ENCODE measurements at places on chromosomes 1 and 21.

- no peak for DNase-seq
These were observed 372.2 kb downstream of the PTBP2 start for GRCh38 chr1:97093741-97094140.

DNA sequence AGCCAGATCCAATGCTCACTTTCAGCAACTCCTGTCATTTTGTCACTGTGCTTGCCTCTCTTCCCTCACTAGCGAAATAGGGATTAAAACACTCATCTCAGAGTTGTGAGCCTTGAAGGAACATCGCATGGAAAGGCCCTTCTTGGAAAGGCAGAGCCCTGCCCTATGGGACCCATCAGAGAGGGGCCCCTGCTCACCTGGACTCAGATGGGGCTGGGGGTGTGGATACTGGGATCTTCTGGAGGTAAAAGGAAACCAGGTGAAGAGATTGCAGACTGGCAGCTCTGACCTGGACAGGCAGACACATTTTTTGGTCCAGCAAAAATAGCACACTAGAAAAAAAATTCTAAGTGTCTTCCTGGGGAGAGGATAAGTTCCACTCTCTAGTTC lies 54.2 kb upstream of the EPS8L3 start:
- no peak for DNase-seq

- no peak for DNase-seq
These were observed 56.4 kb downstream of the ADAMTS1 start for GRCh38 chr21:26788790-26789189.

DNA sequence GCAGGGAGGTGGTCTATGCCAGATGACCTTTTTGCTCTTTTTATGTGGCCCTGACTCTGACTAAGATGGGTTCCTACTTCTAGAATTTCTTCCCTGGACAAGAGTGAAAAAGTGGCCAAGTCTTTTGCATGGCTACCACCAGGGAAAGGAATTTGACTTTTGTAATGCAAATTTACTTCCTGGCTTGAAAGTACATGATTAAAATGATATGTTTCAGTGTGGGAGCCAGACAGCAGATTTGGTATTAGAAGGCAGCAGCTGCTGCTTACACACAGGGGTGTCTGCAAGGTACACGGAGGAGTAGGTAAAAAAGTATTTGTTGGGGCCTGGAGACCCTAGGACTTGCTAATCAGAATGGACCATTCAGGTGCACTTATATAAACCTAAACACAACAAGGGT lies 78.4 kb downstream of the KCND3 start:
- no peak for DNase-seq

- no peak for DNase-seq
These were observed 272.0 kb downstream of the FOXD2 start for GRCh38 chr1:47709872-47710231.

- no peak for DNase-seq
These were observed 16.8 kb upstream of the FOXE3 start for GRCh38 chr1:47399138-47399845.

DNA sequence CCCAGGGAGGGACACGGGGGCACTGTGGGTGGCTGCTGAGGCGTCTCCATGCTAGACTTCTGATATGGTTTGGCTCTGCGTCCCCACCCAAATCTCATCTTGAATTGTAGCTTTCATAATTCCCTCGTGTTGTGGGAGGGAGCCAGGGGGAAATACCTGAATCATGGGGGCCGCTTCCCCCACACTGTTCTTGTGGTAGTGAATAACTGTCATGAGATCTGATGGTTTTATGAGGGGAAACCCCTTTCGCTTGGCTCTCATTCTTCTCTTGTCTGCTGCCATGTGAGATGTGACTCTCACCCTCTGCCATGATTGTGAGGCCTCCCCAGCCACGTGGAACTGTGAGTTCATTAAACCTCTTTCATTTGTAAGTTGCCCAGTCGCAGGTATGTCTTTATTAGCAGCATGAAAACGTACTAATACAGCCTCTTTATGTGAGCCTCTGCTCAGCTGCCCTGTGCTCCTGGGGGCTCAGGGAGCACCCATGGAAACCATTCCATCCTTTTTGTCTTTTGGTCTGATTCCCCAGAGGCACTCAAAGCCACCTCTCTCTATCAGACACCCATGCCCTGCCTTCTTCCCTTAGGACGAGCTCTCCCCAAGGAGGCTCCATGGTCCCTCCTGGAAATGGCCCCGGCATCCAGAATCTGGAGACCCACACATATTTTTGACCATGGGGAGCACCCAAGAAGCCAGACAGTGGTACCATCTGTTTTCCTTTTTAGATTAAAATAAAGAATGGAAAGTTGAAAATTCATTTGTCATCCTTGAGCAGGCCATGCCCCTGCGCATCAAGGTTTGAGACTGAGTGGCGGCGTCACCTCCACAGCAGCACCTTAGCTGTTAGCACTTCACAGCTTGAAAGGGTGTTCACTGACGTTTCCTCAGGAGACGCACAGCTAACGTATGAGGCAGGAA lies 65.9 kb upstream of the FAM20B start:
- DNase-seq, result no peak

- DNase-seq, result no peak
These were observed 130.5 kb downstream of the RWDD3 start for GRCh38 chr1:95364546-95364945.

- DNase-seq, result no peak
These were observed 160.5 kb upstream of the HMCN1 start for GRCh38 chr1:185573677-185574076.

DNA sequence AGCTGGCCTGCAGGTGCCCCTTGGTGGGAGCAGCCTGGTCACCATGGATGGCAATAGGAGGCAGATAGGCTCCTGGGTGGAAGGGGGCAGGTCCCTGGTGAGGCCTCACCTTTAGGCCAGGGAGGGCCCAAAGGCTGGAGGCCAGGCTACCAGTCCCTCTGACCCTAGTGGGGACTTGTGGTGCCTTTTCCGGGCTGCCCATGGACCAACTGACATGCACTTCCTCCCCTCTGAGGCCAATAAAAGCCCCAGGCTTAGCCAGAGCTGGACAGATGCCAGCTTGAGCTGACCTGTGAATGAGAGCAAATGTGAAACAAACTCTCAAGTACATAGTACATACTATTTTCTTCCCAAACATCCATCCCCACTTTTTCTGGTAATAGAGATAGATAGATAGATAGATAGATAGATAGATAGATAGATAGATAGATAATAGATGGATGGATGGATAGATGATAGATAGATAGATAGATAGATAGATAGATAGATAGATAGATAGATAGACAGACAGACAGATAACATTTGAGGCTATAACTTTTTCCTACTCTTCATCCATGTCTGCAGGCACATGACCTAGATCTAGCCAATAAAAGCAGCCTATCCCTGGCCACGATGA lies 9.2 kb upstream of the CTTNBP2NL start:
- DNase-seq, result no peak

- no peak for DNase-seq
These were observed 35.8 kb downstream of the PTPRF start for GRCh38 chr1:43566382-43567044.

GRCh38 chr21:43005635-43006034 lies 31.3 kb downstream of the PKNOX1 start:
- DNase-seq, result no peak

GRCh38 chr1:66788231-66788939 lies 12.7 kb downstream of the INSL5 start:
- no peak for DNase-seq

All from WERI-Rb-1 (cell line).